Stimulated activated CD8-positive, alpha-beta memory T cell treated with anti-CD3 and anti-CD28 coated beads, Interleukin-7, amount 100 ng/mL, for 1 hour (primary cell): ENCODE measurements at places on chromosomes 2 and 18.

- DNase-seq: no peak
Measured at GRCh38 chr18:31946305-31947046, 3.5 kb upstream of the TRAPPC8 start.

DNA sequence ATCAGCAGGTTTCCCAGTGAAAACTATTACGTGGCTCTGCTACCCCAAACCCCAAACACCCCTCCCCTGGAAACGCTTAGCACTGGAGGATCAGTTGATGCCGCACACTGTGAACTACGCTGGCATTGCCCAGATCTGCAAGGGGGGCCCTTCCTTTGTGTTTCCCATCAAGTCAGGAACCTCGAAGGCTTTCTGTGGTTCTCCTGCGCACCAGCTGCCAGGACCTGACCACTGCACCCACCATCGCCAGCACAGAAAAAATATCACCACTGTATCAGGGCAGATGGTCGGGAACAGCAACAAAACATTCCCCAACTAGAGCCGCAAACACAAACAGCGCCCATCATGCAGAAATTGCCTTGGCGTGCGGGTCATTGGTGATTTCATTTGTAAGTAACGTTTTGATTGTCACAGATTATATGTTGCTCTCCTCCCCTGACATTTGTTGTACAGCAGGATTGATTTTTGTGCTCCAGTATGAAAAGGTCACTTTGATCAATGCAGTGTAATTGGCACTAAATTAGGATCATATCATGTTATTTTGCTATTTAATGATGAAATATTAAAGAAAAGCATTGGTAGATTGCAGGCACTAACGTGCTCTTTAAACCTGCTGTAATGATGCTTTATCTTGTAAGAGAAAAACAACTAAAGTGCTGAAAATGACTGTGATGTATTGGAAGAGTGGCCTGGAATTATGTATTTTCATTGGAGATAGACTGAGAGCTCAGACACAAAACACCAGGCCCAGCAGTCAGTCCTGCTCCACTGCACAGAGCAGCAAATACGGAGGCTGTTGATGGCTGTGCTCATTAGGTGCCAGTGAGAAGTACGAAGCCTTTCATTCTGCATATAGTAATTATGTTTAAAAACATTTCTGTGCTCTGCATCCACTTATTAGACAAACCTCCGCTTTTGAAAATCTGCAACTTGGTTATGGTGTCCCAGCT is 833.2 kb upstream of the SALL3 start:
- no peak for DNase-seq

GRCh38 chr2:186064507-186064906 is 325.9 kb downstream of the FSIP2 start:
- no peak for DNase-seq

- DNase-seq: no peak
Measured at GRCh38 chr2:230134496-230135129, 65.9 kb upstream of the SLC16A14 start.

DNA sequence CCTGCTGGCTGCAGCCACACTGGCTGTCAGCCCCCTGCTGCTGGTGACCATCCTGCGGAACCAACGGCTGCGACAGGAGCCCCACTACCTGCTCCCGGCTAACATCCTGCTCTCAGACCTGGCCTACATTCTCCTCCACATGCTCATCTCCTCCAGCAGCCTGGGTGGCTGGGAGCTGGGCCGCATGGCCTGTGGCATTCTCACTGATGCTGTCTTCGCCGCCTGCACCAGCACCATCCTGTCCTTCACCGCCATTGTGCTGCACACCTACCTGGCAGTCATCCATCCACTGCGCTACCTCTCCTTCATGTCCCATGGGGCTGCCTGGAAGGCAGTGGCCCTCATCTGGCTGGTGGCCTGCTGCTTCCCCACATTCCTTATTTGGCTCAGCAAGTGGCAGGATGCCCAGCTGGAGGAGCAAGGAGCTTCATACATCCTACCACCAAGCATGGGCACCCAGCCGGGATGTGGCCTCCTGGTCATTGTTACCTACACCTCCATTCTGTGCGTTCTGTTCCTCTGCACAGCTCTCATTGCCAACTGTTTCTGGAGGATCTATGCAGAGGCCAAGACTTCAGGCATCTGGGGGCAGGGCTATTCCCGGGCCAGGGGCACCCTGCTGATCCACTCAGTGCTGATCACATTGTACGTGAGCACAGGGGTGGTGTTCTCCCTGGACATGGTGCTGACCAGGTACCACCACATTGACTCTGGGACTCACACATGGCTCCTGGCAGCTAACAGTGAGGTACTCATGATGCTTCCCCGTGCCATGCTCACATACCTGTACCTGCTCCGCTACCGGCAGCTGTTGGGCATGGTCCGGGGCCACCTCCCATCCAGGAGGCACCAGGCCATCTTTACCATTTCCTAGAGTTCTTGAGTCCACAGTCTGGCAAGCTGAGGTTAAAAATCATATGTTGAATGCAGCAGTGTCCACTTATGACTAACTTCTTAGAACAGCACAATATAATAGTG is 741 bp downstream of the GPR148 start:
- no peak for DNase-seq

- no peak for DNase-seq
Measured at GRCh38 chr2:39872748-39873147, 93.7 kb upstream of the THUMPD2 start.

DNA sequence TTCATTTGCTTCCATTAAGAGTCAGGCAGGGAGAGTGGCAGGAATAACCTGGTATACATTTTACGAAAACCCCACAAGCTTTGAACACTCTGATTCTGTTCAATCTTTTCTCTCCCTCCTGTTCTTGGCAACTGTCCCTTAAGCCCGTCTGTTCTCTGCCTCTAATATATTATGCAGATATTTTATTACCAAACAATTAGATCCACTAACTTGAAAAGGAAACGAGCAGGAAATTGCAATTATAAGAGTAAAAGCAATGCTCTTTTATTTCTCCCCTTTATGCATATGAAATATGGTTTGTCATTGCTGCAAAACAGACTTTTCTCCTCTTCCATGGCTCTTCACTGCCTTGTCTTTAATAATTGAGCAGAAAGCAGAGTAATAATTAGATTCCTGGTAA is 149.1 kb upstream of the CELF4 start:
- DNase-seq: no peak

DNA sequence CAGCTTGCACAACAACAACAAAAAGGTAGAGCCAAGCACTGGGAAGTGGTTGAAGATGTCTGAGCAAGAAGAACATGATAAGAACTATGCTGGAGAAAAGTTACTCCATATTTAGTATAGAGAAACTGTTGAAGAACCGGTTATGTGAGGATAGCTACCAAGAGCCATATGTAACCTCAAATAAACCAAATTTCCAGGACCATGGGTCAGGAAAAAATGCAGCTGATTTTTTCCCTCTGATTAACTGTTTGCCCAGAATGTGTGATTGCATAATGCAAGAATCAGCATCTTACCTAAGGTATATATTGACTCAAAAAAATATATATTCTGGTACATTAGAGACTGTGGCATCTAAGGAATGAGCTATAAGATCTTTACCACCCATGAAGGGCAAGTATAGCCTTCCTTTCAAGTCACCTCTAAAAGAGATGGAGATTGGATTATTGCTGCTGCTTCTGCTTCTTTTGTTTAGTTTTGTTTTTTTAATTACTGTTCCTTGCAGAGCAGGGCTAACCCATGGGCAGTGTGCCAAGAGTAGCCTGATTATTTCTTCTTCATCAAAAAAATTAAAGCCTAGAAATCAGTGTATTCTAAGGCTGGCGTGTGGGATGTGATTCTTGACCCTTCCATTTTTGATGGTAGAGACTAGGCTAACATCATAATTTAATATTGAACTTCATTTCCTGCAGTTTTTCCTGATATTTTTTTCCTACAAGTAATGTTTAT is 76.9 kb upstream of the MAP3K20 start:
- no peak for DNase-seq

- no peak for DNase-seq
Measured at GRCh38 chr2:9124231-9124741, 82.3 kb upstream of the ASAP2 start.

GRCh38 chr2:1489486-1489885 is 76.2 kb downstream of the TPO start:
- no peak for DNase-seq

DNA sequence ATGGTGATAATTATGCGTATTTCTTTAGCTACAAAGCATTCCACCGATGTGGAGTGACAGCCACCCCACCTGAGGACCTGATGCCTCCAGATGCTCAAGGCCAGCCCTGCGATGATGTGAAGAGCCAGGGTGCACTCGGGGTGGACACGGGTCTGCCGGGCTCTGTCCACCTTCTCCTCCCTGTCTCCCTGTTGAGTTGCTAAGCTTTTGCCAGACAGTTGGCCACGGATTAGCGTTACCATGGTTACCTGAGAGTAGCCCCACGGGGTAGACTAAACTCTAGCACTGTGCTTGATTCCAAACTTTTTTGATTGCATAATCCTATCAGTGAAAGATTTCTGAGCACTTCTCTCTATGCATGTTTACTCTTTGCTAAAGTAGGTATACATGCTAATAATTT is 86.2 kb downstream of the SMIM21 start:
- no peak for DNase-seq

DNA sequence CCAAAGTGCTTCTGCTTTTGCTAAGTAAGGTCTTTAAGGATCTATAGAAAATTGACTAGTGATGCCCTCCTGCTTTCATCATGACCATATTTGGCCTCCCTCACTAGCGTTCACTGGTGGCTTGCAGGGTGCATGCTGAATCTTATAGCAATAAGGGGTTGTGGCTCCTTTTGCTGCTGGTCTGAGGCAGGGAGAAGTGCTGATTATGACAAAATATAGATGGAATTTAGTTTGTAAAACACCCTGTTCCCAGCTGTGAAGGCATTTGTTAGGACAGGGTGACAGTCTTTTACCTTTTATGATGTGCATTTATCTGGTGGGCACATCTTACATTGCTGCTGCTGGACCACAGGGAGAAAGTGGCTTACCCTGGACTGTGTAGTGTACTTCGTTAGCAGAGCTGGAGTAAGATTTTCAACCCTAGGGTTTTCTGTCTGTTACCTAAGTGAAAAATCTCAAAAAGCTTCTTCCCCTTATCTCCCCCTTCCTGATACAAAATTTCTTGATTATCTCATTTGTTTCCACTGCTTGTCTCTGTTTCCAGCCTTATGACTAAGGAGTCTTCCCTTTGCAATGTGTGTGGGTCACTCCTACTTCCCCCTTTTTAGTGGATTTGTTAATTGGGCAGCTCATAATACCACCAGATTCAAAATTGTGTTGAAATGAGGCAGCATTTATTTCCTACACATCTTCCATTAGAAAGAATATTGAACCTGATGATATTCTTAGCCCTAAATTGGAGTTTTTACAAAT is 21.2 kb upstream of the RPL37A start:
- no peak for DNase-seq

DNA sequence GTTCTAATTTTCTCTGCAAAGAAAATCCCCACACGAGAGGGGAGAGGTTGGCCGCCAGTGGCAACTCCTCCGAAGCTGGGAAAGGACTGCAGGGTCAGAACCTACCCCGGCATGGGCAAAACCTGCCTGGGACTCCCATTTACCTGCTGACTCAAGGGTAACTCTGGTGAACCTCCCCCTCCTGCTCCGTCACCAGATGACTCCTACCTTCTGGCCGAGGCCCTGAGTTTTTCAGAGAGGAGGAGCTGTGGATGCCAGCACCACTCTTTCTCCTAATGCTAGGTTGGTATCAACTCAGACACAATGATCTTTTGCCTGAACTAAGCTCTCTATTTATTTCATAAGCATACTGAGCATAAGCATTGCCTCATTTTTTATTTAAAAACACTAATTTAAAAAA is 96.6 kb downstream of the ALPK2 start:
- no peak for DNase-seq

DNA sequence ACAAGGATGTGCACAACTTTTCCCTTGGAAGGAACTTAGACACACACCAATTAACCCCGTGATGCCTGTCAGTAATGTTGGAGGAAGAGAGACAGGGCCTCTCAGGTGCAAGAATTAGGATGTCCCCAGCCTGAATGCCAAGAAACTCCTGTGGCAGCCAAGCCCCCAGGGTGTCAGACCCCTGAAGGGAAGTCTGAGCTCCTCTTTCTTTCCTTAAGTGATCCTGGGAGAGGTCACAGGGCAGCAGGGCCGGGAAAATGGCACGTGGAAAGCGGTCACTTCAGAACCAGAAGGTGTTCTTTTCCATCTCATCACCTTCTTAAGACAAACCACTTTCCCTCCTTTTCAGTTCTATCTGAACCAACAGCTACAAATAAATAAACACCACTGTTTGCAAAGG is 185.9 kb downstream of the ANAPC1 start:
- no peak for DNase-seq

DNA sequence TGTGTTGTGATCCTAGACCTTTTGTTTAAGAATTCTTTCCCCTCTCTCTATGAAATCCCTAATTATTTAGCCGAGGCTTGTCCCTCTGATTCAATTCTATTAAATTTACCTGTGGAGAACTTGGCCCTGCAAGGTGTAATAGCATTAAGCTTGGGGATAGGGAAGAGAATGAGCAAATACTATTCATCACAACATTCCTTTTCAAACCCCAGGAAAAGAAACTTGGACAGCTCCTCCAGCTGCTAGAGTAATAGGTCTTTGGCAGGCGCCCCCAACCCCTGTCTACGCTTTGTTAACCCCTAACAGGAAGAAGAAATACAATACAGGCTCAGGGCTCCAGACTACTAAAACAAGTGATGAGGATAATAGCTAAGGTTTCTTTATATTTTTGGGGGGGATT is 957.0 kb downstream of the CPS1 start:
- no peak for DNase-seq

DNA sequence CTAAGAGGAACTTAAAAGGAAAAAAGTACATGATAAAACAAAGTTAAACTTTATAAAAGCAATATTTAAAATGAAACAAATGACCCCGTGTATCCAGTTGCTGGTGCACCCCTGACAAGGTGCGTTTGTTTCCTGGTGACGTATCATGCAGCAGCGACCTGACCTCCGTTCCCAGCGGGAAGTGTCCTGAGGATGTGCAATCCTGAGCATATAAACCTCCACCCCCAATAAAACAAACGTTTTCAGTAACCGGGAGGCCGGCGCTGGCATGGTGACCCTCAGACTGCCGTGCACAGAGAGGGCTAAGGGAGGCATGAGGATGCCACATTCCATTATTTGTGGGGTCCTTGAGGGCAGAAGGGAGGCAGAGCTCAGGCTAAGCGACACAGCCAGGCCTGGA is 14.8 kb downstream of the SLC66A2 start:
- no peak for DNase-seq

DNA sequence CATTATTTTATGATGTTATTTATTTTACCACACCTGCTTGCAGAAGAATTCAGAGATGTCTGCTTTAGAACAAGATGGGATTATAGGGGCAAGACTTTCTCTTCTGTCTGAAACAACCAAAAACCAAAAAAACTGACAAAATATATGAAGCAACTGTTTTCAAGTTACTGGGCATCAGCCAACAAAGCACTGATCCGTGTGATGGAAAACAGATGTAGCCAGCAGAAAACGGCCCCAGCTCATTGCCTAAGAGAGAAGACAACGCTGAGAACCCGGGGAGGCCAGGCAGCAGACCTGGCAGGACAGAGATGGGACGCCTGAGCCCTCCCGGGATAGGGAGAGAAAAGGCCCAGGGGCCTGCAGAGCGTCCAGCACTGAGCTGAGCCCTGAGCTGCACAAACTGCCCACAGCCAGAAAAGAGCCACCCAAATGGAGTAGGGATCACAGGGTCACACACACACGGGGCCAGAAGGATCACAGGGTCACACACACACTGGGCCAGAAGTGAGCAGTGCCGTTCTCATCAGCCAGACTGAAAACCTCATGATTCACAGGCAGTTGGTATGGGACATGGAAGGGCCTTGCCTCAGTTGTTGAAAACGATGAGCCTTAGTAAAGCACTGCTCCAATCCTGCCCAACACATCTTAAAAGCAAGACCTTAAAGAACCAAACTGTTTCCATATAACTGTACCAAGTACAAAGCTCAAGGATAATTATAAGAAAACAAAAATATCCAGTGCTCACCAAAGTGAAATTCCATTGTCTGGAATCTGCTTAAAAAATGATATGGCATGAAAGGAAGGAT is 12.1 kb downstream of the PXDN start:
- no peak for DNase-seq
